SJCRH30 (cell line): ENCODE measurements at places on chromosomes 7 and 10. TPM values are rescaled to one million over a fixed set of nuclear protein-coding genes. Genes with fewer than 3 reads are reported as not detected.
A peak's percentile ranks its signal among the peaks of the same experiment; 100 is the strongest.

DNA sequence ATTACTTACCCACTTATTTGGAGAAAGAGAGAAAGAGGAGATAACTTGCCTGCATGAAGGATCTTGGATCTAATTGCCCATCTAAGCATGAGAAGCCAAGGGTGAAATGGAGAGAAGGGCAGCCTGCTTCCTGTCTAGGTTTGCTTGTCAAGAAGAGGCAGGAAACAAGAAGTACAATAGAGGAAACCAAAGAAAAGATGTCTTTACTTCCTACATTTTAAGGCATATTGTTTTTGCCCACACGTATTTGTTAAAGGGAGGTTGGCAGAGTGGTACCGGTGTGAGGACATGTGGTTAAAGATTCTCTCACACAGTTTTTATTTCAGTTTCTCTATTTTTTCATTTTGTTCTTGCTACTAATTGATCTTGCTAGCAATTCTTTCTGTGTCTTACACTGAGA, 6.0 kb upstream of the TAS2R38 start:
- H3K4me3 ChIP-seq = no peak overlapping the region
- H3K36me3 ChIP-seq = no peaks in the 10 kb centered on the region
- H3K27ac ChIP-seq = no peak overlapping the region
- no peaks in the 10 kb centered on the region for H3K4me1 ChIP-seq
- DNase-seq = no peak

DNA sequence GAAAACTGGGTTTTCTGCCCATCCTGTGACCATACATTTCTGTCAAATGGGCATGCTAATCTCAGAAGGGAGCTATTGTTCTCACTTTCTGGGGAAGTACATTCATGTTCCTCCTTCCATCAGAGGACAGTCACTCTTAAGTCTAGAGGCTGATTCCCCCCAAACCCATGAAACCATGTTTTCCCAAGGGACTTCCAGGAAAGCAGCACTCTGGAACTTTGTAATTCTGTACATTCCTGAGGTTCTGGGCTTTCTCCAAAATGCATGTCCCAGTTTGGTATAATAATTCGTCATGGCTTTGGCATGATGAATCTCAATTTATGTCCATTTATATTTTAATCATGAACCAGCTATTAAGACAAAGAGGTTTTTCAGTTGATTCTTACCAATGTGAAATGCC, 688.1 kb downstream of the LRMDA start:
- no peak overlapping the region for H3K4me3 ChIP-seq
- no peaks in the 10 kb centered on the region for H3K27me3 ChIP-seq
- no peak for DNase-seq
- H3K27ac ChIP-seq = no peak overlapping the region
- peaks cover 3% of the 10 kb centered on the region; the same call in 1 of the 2 replicates for H3K4me1 ChIP-seq

- H3K36me3 ChIP-seq = no peaks in the 10 kb centered on the region
- no peak for DNase-seq
- no peaks in the 10 kb centered on the region for H3K4me1 ChIP-seq
- no peaks in the 10 kb centered on the region for H3K27me3 ChIP-seq
Measured at GRCh38 chr10:17282311-17282710, 54.3 kb downstream of the VIM start.

- DNase-seq = no peak
- H3K27me3 ChIP-seq = no peaks in the 10 kb centered on the region
- no peaks in the 10 kb centered on the region; the same call in 1 of the 2 replicates for H3K36me3 ChIP-seq
- no peak overlapping the region; the same call in 1 of the 2 replicates for H3K27ac ChIP-seq
- H3K4me1 ChIP-seq = no peaks in the 10 kb centered on the region; the same call in 1 of the 2 replicates
- peak overlapping the region; percentile 64 for H3K4me3 ChIP-seq
Measured at GRCh38 chr10:929960-930624, 1.4 kb downstream of the LARP4B start.

DNA sequence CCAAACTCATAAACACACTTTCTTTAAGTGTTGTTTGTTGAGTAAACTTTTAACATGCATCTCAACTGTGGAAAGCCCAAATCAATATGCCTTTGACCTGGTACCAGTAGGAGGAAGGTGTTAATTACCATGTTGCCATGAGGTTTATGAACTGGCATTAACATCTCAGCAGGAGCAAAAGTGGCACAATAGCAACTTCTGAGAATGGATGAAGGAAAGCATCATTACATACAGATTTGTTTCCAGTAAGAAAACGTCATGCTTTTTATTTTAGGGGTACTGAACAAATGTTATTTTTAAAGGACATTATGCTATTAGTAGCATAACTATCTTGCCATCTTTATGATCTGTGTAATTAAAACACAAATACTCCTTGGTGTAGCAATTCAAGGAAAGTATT, 51.1 kb downstream of the ARMC3 start:
- H3K36me3 ChIP-seq = no peaks in the 10 kb centered on the region
- H3K4me3 ChIP-seq = no peak overlapping the region
- H3K27me3 ChIP-seq = no peaks in the 10 kb centered on the region
- no peak overlapping the region for H3K27ac ChIP-seq
- DNase-seq = no peak
- H3K4me1 ChIP-seq = peaks cover 17% of the 10 kb centered on the region

- H3K27me3 ChIP-seq = no peaks in the 10 kb centered on the region
- H3K4me1 ChIP-seq = peaks cover 11% of the 10 kb centered on the region
Measured at GRCh38 chr7:37376386-37376785, 72.3 kb downstream of the ELMO1 start.

- H3K27ac ChIP-seq = no peak overlapping the region
- H3K4me1 ChIP-seq = no peaks in the 10 kb centered on the region
- H3K27me3 ChIP-seq = no peaks in the 10 kb centered on the region
- no peaks in the 10 kb centered on the region for H3K36me3 ChIP-seq
- H3K4me3 ChIP-seq = no peak overlapping the region
Measured at GRCh38 chr7:135353832-135354231, 120.2 kb downstream of the STRA8 start.

- DNase-seq = no peak
- H3K27ac ChIP-seq = no peak overlapping the region
- peaks cover 7% of the 10 kb centered on the region for H3K4me1 ChIP-seq
- no peaks in the 10 kb centered on the region for H3K36me3 ChIP-seq
Measured at GRCh38 chr10:72525277-72525676, 100.6 kb downstream of the MICU1 start.

- peak; percentile 83 for DNase-seq
- H3K36me3 ChIP-seq = no peaks in the 10 kb centered on the region
- peaks cover 42% of the 10 kb centered on the region for H3K4me1 ChIP-seq
Measured at GRCh38 chr10:110615057-110615747, 28.9 kb upstream of the RBM20 start.

DNA sequence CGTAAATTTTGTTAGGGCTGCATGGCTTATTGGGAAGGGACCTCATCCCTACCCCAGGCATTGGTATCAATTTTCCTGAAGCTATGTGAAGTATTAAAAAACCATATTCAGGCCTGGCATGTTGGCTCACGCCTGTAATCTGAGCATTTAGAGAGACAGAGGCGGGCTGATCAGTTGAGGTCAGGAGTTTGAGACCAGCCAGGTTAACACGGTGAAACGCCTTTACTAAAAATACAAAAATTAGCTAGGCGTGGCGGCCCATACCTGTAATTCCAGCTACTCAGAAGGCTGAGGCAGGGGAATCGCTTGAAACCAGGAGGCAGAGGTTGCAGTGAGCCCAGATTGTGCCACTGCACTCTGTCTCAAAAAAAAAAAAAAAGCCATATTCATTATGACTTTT, 7.1 kb downstream of the TASOR2 start:
- no peaks in the 10 kb centered on the region for H3K4me1 ChIP-seq
- no peaks in the 10 kb centered on the region for H3K27me3 ChIP-seq
- DNase-seq = no peak
- H3K4me3 ChIP-seq = no peak overlapping the region

The FAM237B gene
- not detected in 2 replicates for total RNA-seq

The CYP26C1 gene
- total RNA-seq = not detected in 2 replicates

The MRPS16 gene
- total RNA-seq = 93.4 and 94.9 TPM in 2 replicates
